ENCODE measurements at places on chromosomes 7 and 10. TPM values are rescaled to one million over a fixed set of nuclear protein-coding genes. Genes with fewer than 3 reads are reported as not detected.

DNA sequence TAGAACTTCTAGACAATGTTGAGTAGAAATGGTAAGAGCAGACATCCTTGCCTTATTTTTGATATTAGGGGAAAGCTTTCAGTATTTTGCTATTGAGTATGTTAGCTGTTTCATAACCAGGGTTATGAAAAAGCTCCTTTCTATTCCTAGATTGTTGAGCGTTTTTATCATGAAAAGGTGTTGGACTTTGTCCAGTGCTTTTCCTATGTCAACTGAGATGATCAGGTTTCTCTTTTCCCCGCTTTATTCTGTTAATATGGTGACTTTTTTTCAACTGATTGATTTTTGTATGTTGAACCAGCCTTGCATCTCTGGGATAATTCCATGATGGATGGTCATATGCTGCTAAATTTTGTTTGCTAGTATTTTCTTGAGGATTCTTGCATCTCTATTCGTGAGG lies 58.5 kb downstream of the LCOR start:
- no peak for DNase-seq
- no peak overlapping the region for H3K4me3 ChIP-seq
- H3K4me1 ChIP-seq = no peaks in the 10 kb centered on the region

DNA sequence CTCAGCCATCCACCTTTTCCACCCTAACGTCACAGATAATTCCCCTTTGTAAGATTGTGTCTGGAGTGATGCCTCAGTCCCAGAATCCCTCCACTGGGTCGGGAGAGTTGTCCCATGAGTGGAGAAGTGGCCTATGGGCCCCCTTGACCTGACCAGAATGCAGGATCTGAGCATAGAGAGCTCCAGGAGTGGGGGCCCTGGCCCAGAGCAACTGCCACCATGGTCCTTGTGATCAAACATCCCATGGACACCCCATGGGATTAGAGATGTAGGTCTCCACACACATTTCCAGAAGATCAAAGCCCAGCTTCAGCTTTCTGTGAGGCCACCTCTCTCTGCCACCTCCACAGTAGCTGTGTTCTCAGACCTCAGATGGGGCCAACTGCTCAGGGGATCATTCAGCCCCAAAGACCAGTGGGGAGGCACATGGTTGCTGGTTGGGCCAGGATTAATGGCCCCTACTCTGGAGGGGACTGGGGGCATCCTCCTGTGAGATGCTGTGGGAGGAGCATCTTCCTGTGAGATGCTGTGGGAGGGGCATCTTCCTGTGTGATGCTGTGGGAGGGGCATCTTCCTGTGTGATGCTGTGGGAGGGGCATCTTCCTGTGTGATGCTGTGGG lies 28.5 kb upstream of the DPYSL4 start:
- no peak overlapping the region for H3K4me3 ChIP-seq
- H3K36me3 ChIP-seq = no peaks in the 10 kb centered on the region
- no peaks in the 10 kb centered on the region for H3K27me3 ChIP-seq
- peaks cover 12% of the 10 kb centered on the region for H3K4me1 ChIP-seq
- no peak overlapping the region for H3K27ac ChIP-seq
- no peak for DNase-seq

DNA sequence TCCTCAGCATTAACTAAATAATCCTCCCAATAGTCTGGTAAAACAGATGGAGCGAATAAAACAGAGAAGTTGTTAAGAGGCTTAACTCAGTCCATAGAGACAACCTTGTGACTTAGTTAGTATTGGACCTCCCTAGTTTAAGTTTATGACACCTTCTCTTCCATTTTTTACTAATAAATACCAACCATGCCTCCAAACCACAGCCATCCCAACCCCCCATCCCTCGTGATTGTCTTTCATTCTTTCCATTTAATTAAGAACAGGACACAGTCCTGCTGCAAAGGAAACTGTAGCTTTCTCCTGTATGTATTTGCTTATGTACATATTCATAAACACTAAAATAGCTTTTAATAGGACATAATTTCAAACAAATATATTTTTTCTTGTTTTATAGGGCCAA lies 238.2 kb downstream of the SEMA3D start:
- no peak for DNase-seq
- no peaks in the 10 kb centered on the region for H3K27me3 ChIP-seq
- no peak overlapping the region for H3K27ac ChIP-seq
- H3K36me3 ChIP-seq = no peaks in the 10 kb centered on the region

DNA sequence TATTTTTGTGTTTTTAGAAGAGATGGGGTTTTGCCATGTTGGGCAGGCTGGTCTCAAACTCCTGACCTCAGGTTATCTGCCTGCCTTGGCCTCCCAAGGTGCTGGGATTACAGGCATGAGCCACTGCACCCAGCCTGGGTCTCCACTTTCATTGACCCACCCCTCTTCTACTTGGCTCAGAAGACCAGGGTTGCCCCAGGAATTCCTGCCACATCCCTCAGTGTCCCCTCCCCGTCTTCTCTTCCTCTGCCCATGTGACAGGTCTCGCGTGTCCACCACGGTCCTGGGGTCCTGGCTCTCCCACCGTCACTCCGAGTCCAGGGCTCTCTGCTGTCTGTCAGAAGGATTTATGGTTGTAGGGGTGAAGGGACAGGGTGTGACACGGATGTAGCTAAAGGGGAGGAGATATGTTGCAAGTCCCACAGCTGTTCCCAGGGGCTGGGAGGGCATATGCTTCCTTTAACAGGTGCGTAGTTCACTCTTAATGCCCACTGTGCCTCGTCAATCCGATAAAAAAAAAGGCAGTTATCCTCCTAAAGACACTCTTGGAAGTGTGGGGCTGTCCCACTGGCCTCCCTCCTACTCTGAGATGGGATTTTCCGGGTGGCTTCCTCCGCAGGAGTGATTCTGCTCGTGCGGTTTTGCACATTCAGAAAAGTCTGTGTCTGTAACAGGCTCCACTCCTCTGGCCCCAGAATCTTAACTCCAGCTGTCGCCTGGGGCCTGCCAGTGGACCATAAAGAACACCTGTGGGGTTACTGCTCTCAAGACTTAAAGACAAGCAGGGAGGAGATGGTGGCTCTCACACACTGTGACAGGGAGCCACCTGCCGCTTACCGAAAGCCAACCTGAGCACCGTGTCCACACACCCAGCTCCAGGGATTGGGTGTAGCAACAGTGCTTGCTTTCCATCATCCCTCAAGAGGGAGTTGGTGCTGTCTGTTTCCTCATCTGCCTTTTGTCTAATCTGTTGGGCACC lies 36.7 kb upstream of the SHH start:
- H3K36me3 ChIP-seq = no peaks in the 10 kb centered on the region
- no peak overlapping the region for H3K27ac ChIP-seq
- no peaks in the 10 kb centered on the region for H3K4me1 ChIP-seq
- H3K27me3 ChIP-seq = no peaks in the 10 kb centered on the region

GRCh38 chr10:121886997-121887622 lies 40.7 kb downstream of the ATE1 start:
- H3K27me3 ChIP-seq = no peaks in the 10 kb centered on the region
- no peak overlapping the region for H3K27ac ChIP-seq
- no peaks in the 10 kb centered on the region for H3K4me1 ChIP-seq
- no peak overlapping the region for H3K4me3 ChIP-seq
- DNase-seq = peak; percentile 54
- H3K36me3 ChIP-seq = no peaks in the 10 kb centered on the region

DNA sequence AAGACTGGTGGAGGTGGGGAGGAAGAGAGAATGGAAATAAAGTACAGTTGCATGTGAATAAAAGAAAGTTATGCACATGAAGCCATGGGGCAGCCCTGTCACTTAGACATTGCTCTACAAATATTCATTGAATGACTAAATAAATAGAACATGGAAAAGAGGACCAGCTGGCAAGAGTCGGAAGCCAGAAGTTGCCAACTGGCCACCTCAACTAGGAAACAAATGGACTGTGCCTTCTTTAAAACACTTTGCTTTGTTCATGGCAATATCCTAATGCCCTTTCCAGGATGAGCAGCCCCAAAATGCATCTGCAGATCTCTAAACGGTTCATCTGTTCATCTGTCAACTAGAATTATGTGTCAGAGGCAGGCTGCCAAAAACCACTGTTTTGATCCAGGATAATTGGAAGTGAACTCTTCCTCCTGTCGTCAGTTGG lies 157.3 kb downstream of the NOC3L start:
- H3K4me3 ChIP-seq = no peak overlapping the region
- H3K27ac ChIP-seq = no peak overlapping the region
- H3K36me3 ChIP-seq = no peaks in the 10 kb centered on the region
- no peak for DNase-seq

- H3K27ac ChIP-seq = no peak overlapping the region
- no peaks in the 10 kb centered on the region for H3K27me3 ChIP-seq
- DNase-seq = no peak
- H3K36me3 ChIP-seq = no peaks in the 10 kb centered on the region
These were observed 108.0 kb downstream of the GRK5 start for GRCh38 chr10:119315128-119316001.

GRCh38 chr10:73800560-73801252 lies 10.7 kb downstream of the NDST2 start:
- H3K4me3 ChIP-seq = no peak overlapping the region
- no peaks in the 10 kb centered on the region for H3K4me1 ChIP-seq
- no peak overlapping the region for H3K27ac ChIP-seq
- no peaks in the 10 kb centered on the region for H3K27me3 ChIP-seq

- no peak overlapping the region for H3K27ac ChIP-seq
- H3K4me3 ChIP-seq = no peak overlapping the region
- no peak for DNase-seq
- no peaks in the 10 kb centered on the region for H3K27me3 ChIP-seq
- H3K4me1 ChIP-seq = no peaks in the 10 kb centered on the region
These were observed 1030.9 kb upstream of the LRRTM3 start for GRCh38 chr10:65894961-65895360.

DNA sequence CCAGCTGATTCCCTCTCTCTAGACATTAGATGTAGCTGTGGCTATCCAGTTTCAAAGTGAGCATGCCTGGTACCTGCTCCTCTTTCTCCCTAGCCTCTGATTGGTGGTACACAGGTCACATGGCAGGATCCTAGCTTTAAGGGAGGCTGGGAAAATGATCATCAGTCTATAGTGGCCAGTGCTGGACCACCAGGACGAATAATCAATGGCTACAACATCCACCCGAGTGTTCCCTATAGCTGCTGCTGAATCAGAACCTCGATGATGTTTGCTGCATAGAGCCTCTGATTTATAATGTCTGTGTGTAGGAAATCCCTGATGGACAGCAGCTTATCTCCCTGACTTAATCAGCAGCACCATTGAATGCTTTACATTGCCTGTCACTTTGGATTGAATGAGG lies 28.9 kb upstream of the LMTK2 start:
- H3K4me3 ChIP-seq = no peak overlapping the region
- no peaks in the 10 kb centered on the region for H3K36me3 ChIP-seq
- H3K4me1 ChIP-seq = no peaks in the 10 kb centered on the region
- H3K27me3 ChIP-seq = no peaks in the 10 kb centered on the region

DNA sequence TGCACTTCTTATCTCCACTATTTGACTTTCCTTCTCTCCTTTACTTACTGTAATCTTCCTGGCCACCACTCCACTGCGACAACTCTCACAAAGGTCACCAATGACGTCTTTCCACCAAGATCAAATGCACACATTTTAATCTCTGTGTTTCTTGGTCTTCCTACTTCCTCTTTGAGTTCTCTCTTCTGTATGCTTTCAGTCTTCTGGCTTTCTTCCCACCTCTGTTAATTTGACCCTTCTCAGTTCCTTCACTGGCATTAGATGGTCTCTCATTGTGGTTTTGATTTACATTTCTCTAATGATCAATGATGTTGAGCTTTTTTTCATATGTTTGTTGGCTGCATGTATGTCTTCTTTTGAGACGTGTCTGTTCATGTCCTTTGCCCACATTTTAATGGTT lies 31.9 kb downstream of the FAM107B start:
- H3K4me3 ChIP-seq = no peak overlapping the region
- H3K36me3 ChIP-seq = no peaks in the 10 kb centered on the region
- DNase-seq = no peak

The MMRN2 gene
- total RNA-seq = 19.1 TPM

The ZNF736 gene
- 56.3 TPM for total RNA-seq

The ANXA8 gene
- 1.8 TPM for total RNA-seq
